CD4-positive, alpha-beta T cell treated with Interleukin-15 for 1 hour (primary cell): ENCODE measurements at places on chromosomes 2 and 18.

GRCh38 chr2:151552287-151552686, 142.6 kb downstream of the RIF1 start:
- DNase-seq = no peak

GRCh38 chr2:168519534-168520308, 63.6 kb downstream of the CERS6 start:
- DNase-seq = no peak

DNA sequence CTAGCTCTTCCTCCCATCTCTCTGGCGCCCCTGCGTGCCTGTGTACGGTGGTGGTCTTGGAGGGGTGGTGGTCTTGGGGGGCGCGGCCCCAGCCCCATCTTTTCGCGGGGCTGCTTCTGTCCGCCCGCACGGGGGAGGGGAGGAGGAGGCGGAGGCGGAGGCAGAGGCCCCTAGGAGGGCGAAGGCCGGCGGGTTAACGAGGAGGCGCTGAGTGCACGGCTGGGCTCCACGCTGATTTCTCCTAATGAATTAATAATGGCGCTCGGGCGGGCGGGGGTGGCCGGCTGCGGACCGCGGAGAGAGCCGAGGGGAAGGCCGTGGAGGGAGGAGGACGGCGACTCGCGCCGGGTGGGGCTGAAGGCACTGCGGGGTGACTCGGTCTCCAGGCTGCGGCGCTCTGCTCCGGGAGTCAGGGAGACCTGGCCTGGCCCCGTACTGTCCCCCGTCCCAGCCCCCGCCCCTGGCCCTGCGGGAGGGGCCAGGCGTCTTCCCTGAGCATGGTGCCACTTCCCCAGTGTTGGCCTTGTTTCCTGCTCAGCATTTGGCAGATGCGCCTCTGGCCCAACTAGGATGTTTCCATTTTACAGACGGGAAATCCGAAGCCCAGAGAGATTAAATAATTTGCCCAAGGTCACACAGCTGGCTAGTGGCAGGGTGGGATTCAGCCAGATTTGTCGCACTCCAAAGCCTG, 6.0 kb downstream of the GAREM2 start:
- no peak for DNase-seq

DNA sequence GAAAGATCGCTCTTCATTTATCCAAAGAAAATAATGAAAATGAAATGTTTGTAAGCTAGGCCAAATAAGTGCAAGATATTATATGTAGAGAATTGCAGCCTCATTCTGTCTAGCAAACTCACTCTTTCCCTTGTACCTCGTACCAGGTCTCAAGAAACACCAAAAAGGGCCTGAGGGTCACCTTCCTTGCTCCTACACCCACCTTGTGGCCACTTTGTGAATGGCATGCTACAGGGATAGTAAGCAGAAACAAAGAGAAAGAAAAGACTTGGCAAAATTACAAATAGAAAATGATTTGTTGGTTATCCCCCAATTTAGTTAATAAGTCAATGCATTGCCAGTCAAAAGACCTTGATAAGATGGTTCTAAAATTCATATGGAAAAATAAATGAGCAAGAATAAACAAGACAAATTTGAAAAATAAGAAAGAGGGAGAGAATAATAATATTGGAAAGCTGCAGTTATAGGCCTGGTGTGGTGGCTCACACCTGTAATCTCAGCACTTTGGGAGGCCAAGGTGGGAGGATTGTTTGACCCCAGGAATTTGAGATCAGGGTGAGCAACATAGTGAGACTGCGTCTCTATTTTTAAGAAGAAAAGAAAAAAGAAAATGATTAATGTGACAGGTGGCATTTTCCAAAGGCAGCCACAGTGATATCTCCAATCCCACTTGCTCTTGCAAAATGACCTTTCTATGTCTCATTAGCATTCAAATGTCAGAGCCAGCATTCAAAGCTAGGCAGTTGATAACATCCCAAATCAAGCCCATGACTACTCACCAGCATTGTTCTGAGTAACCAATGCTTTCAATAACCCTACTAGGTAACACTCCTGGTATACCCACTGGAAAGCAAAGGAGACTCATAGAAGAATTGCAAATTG, 38.8 kb upstream of the BMP10 start:
- DNase-seq = peak; percentile 67

DNA sequence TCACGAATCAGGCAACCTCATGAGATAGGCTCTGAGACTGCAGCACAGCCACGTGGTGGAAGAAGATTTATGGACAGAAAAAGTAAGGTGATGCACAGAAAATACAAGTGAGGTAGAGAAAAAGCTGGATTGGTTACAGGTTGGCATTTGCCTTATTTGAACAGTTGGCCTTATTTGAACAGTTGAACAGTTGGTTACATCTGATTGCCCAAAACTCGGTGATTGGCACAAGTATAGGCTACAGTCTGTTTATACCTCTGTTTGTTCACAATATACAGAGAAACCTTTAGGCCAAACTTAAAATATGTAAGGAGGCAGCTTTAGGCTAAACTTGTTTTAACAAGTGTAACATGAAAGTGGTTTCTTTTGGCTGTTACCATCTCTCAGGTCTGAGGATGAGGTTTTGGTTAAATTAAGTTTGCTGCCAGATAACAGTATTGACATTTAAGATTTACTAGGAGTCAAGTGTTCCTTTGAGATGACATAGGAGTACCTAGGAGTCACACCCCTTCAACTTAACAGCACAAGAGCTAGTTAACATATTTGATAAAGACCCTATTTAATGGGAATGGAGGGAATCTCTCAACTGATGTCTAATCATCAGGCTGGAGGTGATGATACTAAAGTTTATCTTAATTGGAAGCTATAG, 16.5 kb upstream of the GPR155 start:
- no peak for DNase-seq

DNA sequence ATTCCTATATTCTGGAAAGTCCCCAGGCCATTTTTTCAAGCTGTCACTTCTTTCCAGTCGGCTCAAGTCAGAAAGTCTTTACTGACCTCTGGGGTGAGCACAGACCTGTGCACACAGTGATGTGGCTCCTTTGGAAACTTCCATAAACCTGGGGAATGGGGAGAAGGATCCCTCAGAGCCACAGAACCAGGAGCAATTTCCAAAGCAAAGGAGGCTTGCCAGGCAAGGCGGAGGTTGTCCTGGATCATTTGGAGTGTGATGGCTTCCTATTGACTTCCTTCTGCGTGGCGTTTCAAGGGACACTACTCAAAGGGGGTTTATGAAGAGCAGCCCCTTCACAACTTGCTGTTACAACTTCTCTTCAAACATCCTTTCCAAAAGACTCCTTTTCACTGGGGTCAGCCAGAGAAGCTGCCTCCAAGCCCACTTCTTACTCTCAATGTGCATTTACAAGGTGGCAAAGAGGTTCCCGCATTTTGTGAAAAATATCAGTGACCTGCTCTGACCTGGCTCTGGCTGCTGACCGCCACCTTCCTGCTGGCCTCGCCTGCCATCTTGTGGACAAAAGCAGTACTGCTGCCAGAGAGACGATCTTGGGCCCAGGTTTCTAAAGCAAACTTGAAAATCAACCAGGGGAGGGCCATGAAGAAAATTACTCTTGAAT, 18.2 kb upstream of the TMEM247 start:
- peak; percentile 63 for DNase-seq

- no peak for DNase-seq
Measured at GRCh38 chr2:16103614-16104314, 163.4 kb downstream of the MYCN start.

DNA sequence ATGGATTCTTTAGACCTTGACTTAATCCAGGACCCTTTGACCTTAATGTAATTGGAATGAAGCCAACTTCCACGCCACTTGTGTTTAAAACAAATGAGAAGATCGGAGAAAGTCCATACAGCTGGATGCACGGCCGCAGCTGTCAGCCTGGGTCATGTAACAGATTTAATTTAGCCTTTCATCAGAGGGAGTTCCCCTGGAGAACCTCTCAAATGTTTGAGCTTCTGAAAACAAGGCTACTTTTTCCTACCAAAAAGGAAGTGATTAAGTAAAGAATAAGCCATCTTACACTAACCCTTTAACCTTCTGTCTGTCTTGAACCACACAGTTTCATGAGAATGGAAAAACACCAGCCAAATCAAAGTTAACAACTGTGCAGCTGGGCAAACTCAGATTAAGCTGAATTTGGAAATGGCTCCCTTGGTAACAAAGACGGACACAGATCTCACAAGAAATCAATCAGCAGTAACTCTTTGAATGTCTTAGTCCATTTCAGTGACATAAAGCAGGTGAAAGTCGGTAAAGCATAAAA, 103.6 kb downstream of the DOCK10 start:
- DNase-seq = no peak

DNA sequence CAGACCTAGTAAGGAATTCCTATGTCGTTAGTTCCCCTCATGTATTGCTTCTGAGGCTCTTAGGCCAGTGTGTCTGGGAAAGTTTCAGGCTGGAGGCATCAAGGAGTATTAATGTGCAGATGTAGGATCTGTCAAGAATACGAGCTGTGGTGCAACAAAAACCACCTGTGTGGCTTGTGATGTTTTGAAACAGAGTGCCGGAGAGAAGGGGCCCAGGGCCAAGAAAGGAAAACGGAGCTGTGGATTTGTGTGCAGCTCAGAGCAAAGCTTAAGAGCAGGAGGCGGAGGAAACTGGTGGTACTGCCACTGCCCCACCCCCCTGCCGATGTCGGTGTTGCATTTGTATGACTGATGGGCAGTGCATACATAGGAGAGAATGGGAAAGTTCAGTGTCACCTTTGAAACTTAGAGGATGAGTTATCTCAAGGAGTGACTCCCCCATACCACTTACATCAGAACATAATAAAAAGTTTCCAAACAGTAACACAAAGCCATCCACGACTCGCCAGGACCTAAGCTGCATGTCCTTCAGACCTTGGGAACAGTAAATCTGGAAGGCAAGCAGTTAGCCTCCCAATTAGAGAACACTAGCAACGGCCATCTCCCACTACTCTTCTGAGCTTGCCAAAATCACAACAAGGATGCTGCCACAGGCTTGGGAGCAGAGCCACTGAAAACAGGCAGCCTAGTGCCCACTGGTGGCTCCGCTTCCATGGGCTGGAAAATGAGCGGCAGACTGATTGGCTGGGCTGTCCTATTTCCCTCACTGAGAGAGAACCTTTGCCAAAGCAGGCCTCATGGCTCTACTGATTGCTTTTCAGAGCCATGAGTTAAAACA, 152.7 kb upstream of the NT5C1B start:
- DNase-seq = no peak

DNA sequence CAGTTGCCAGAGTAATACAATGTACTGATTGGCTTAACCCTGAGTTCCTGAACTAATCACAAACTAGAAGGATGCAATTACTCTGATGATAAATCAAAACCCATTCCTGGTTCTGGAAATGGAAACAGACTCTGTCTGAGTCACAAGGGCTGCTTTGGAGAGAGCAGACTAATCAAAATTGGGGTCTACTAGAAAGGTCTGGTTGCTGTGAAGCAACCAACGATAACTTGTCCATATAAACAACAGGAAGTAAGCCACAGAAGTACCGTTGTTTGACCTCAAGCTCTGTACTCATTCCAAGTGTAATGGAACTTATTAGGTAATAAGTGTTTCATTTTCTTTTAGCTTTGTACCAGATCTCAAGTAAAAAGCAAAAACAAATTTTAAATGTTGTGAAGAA, 49.7 kb downstream of the RASGRP3 start:
- no peak for DNase-seq

- DNase-seq = no peak
Measured at GRCh38 chr2:10524341-10524740, 76.2 kb upstream of the ODC1 start.

DNA sequence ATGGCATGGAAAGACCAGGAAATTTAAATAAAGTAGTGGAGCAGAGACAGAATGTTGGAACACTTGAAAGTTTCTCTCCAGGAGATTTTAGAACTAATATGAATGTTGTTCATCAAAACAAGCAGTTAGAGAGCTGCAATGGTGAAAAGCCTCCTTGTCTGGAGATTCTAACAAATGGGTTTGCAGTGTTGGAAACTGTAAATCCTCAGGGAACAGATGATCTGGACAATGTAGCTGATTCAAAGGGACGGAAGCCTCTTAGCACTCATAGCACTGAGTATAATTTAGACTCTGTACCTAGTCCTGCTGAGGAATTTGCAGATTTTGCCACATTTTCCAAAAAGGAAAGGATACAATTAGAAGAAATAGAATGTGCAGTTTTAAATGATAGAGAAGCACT, 27.7 kb downstream of the AFTPH start:
- no peak for DNase-seq

DNA sequence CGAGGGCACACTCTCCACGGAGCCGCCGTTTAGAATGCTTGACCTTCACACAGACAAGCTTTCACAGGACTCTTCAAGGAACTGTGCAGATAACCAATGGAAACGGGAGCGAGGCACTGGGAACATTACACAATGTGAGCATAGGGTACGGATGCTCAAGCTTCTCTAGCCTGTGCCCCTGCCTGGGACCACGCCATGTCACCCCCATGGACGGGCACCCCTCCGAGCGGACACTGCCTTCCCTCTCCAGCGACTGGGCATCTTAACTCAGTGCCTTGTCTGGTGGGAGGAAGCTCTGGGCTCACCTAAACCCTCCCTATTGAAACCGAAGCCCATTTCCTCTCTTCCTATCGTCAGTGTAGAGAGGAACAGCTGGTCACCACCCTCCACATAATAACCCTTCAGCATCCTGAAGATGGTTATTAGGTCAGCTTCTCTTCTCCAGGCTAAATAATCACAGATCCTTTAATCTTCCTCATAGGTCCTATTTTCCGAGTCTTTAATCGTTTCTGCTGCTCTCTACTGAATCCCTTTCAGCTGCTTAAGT, 626.7 kb downstream of the GALR1 start:
- DNase-seq = no peak

DNA sequence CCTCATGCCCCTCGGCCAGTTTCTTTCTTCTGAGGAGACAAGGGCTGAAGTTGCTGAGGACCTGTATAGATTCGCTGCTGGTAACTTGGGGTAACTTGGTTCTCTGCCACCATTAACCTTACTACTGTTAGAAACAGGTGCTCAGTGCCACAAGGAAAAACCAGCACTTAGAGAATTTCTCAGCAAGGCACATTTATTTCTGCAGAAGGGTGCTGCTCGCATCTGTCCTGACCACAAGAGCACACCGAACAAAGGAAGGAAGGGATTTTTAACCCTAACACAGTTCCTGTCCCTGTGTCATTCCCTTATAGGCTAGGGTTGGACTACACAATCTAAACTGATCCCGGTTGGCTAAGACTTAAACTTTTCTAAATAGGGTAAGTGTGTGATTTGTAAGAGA, 154.1 kb downstream of the SOCS6 start:
- DNase-seq = no peak

DNA sequence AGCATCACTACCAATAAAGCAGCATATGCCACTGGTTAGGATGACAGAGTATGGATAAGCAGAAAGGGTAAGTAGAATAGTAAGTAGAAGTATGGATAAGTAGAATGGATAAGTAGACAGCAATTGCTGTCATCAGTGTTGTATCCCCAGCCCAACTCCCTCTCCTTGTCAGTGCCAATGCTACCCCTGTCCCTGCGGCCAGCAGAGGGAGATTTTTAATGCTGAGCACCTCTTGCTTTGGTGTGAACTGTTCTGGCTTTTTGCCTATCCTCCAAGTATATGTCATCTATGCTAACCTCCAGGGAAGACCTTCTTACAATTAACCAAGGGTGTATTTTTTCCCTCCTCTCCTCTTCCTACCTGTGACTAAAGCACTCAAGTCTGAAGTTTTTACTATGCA, 136.7 kb upstream of the SPHKAP start:
- DNase-seq = no peak

- no peak for DNase-seq
Measured at GRCh38 chr2:161836664-161837063, 212.4 kb downstream of the SLC4A10 start.
